ENCODE measurements at places on chromosomes 2 and 18.

GRCh38 chr18:78979056-78979729 is 425 bp upstream of the SALL3 start:
- DNase-seq: no peak

DNA sequence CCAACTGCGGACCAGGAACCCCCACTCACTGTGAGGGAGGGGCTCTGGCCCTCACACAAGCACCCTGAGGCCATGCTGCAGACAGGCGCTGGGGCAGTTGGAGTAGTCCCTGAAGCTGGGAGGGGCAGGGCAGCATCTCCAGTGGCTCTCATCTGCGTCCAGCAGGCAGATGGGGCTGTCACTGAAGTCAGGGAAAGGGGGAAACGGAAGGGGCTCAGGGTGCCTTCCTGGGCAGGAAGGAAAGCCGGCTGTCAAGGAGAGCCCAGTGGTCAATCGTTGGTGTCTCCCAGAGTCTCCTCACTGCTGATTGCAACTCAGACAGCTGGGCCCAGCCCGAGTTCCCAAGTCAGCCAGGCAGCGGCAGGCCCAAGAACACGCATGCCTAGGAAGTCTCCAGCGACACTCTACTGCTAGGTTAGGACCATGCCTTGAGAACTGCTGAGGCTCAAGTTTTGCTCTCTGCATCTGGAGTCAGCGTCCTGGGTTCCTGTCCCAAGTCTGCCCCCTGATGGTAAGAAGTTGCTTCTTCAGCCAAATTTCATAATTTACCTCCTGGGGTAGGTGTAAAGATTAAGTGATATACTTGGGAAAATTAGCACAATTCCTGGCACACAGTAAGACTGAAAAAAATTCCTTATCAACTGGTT is 27.4 kb upstream of the NMUR1 start:
- peak; percentile 80 for DNase-seq

DNA sequence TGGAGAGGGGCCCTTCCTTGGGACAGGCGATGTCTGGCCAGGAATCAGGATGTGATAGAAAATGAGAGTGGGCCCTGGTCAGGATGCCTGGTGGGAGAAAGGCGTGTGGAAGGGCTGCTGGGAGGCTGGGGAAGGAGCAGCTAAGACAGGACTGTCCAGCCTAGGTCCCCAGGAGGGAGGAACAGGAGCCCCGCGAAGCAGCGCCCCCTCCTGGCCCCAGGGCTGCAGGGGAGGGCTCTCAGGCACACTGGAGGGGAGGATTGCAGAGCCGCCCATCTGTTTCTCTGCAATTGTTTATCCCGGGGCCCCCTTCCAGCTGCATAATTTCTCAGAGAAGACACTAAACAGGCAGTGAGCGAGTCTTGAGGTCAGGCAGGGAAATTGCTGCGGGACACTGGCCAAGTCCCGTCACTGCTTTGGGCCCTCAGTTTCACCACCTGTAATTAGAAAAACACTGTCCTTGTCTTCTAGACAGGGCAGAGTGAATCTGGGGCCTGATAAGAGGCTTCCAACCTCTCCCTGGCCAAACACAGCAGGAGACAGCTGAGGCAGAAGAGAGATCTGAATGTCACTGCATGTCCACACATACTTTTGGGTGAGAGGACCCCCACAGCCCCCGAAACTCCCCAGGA is 3.9 kb upstream of the NPPC start:
- peak; percentile 62 for DNase-seq

GRCh38 chr2:144748443-144748842 is 228.5 kb upstream of the ZEB2 start:
- no peak for DNase-seq

GRCh38 chr18:61606068-61606660 is 272.9 kb downstream of the CDH20 start:
- no peak for DNase-seq

GRCh38 chr2:6314218-6314960 is 551.3 kb downstream of the CMPK2 start:
- DNase-seq: no peak

GRCh38 chr2:46118656-46119371 is 178.4 kb upstream of the EPAS1 start:
- DNase-seq: no peak

DNA sequence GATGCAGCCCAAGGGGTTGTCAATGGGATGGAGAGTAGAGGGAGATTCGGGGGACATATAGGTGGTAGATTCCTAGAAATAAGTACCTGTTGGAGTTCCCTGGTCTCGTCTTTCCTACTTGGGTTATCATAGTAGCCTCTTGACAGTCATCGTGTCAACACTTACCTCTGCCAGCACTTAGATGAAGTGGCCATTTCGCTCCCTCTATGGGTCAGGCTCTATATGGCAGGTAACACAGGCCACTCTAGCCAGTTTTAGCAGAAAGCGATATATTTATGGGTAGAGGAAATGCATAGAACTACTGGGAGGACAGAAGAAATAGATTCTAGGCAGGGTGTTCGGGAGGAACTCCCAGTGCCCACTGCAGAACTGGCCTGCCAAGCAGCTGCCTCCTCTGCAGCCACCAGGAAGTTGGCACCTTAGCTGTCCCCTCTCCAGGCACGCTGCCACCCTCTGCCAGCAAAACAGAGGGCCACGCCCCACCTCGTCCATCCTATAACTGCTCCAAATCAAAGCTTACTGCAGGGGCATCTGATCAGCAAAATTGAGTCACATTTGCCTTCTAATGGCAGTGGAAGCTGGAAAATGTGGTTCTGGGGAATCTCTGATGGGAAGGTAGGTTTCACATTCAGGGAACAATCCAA is 181.3 kb downstream of the INSIG2 start:
- DNase-seq: no peak

DNA sequence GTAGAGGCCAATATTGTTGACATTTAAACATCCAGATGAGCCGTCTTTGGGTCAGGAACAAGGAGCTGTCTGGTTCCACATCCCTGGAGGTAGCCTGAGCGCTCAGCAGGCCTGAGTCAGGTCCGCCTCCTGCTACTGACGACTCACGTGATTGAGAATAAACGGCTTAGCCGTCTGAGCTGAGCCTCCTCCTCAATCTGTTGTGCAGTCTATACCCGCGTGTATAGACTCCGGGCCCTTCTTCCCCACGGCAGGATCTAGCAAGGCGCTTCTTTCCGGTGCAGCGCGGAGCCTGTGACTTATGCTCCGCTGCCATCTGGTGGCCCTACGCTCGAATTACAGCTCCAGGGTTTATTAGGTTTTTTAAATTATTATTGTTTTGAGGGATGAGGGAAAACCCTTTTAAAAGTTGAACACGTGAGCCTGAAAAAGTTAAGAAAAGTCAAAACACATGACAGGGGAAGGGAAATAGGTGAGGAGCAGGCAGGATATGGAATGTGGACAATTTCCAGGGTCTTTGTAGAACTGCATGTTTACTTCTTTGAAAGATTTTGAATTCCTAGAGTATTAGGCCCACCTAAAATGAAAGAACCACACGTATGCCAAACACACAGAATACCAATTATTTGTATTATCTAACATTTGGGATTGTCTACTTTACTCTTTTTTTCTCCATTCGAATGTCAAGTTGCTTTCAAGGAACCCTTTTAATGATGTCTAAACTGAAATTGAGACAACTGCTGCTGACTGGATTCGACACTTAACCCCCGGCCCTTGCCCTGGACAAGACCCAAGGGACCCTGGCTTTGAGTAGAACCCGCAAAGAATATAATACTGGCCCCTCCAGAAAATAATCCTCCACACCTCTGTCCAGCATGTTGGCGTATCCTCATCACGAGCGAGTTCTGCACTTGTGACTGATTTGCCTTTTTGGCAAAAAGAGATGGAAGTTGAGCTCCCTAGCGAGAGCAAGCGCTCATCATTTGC is 112.4 kb upstream of the ZNF236 start:
- DNase-seq: peak; percentile 75

DNA sequence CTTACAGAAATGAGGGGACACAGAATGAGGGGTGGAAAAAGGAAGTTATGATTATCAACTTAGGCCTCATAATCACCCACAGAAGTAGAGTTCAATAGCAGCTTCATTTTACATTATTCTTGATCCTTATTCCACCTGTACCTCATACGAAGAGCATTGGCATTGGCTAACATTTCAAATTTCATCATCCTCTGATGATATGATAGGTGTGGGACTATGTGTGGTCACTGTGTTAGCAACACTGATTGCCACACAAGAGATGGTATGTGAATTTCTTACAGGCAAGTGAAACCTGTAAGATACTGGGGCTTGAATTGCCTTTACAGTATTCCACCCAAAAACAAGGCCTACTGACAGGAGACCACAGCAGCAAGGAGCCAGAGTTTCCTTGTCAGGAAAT is 14.0 kb upstream of the HAT1 start:
- DNase-seq: no peak

DNA sequence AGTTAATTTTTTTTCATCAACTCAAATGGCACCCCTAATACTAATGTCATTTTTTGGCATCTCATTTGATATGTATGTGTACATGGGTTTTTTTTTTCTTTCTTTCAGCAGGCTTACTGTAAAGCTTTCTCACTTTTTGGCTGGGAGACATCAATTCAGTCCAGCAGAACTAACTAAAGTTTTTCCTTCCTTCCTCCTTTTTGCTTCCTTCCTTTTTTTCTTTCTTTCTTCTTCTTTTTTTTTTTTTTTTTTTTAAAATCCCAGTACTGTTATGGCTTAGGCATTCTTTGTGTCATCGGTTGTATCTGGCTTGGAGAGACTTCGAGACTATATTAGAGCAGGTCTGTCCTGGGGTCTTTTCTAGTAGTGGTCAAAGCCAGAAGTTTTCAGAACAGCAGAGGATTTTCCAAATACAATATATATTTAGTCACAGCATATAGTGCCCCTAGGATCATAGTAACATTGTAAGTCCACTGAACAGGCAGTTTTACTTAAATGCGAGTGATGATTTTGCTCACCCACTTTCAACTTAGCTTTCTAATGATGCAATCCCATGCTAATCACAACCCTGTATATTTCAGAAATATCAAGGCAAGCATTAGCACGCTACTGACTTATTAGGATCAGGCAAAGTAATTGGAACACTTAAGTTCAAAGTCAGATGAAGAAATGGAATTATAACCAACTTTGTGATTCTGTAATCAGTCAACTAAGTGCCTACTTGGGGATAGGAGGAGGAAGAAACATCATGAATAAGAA is 4.0 kb downstream of the KLHL29 start:
- no peak for DNase-seq

GRCh38 chr18:39681061-39681460 is 2115.5 kb upstream of the CELF4 start:
- DNase-seq: no peak

DNA sequence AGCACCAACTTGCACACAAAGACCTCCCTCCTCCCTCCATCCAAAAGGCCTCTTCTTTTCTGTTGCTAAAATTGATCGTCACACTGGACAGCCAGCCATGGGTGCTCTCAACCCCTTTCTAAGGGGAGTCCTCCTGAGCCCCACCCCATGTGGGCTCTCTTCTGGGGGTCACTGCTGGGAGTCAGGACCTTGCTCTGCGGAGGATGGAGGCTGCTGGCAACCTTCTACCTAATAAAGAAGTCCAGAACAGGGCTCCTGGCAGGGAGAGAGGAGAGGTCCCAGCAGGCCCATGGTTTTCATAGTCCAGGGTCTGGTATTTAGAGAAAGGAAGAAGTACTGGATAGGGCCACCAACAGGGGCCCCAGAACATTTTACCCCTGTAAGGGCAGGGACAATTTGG is 67.6 kb upstream of the OTOS start:
- DNase-seq: no peak

- no peak for DNase-seq
These were observed 26.2 kb upstream of the XDH start for GRCh38 chr2:31440764-31441163.

DNA sequence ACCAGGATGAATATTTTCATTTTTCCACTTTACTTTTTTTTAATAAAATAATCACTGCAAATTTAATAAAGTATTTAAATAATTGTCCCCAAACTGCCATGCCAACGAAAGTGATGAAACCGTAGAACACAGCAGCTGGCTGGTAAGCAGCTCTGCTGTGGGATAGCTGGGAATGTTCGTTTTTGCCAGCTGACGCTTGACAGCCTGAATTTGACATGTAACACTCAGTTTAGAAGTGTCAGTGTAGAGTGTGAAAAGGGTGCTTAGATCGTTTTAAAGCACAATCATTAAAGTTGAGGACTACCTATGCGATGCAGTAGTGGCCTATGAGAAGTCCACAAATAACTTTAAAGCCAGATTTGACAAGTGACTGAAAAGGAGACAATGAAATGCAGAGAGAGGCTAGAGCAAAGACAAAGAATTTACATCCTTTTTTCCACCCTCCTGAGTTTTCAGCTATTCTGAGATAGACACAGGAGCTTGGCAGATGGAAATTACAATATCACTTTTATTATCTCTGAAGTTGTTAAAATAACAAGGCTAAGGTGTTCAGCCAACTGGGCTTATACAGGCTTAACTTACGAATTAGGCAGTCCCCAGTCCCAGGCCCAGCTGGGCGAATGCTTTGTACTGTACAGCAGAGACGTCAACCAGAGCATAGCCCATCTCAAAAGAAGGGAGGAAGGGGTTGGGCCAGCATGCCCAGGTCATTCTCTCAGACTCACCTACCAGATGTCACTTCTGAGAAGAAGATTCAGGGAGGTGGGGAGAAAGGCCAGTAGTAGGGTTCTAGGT is 31.9 kb upstream of the SLC1A4 start:
- no peak for DNase-seq

DNA sequence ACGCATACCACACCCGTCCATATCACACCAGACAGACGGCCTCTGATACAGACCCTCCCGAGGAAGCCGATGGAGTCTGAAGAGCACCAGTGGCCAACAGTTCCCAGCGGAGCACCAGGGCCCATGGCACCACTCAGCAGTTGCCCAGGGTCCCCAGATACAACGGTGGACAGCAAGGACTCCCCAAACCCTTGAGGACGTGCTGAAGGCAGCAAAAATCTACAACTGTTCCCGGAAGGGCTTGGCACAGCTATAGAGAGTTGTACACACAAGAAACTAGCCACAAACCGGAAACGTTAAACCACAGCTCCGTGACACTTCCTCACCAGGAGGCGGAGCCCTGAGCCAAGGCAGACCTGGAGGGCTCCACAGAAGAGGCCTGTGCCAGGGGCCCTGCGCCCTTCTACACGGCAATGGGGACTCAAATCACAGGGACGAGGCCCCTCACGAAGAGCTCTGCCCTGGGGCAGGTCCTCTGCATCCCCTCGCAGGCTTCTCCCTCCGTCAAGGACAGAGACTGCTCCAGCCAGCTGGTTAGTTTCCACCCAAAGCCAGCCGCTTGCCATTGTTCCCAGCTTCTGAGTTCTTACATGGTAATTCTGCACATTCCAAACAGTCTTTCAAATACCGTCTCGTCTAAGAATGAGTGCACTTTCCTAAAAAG is 133.4 kb downstream of the HDAC4 start:
- DNase-seq: peak; percentile 84

GRCh38 chr2:128259585-128259984 is 59.1 kb downstream of the HS6ST1 start:
- no peak for DNase-seq

DNA sequence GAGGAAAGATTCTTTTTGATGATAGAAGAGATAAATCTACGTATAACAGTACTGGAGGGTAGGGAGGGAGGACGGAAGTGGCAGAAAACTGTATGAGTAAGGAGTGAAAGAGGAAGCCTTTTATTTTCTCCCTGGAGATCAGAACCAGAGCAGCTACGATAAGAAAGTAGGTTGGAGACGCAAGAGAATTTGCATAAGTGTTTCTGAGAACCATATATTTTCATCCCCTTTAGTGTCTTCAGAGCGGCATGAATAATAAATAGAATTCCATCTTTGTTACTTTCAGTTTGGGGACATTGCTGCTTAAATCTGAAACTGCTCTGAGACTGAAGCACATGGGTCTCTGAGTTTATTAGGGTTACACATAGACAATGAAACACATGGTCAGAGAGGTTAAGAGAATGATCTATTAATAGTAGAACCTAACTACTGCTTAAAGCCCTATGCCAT is 230.2 kb upstream of the TNP1 start:
- no peak for DNase-seq
